ENCODE measurements at places on chromosomes 7 and 10. TPM values are rescaled to one million over a fixed set of nuclear protein-coding genes. Genes with fewer than 3 reads are reported as not detected.

- DNase-seq = no peak
Measured at GRCh38 chr10:79009145-79009544, 59.6 kb upstream of the ZMIZ1 start.

DNA sequence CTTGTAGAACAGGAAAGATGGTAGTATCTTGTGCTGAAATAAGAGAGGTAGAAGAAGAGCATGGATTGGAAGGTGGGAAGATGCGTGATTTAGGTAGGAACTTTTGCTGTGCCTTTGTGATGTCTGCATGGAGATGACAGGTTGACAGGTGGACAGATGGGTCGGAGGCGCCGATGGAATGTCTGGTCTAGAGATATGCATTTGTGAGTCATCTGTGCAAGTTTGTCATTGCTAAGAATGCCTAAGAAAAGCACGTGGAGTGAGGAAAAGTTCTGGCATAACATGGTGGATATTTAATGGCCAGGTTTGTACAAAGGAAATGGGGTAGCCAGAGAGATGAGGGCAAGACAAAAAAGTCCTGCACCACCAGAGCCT, 76.0 kb upstream of the ARMC3 start:
- DNase-seq = no peak

- DNase-seq = no peak
Measured at GRCh38 chr10:1635340-1635739, 102.0 kb downstream of the ADARB2 start.

- no peak for DNase-seq
Measured at GRCh38 chr7:130872756-130873448, 138.9 kb upstream of the KLF14 start.

GRCh38 chr7:148799893-148800555, 84.1 kb downstream of the EZH2 start:
- no peak for DNase-seq

GRCh38 chr10:60291344-60291930, 98.2 kb downstream of the ANK3 start:
- DNase-seq = no peak

DNA sequence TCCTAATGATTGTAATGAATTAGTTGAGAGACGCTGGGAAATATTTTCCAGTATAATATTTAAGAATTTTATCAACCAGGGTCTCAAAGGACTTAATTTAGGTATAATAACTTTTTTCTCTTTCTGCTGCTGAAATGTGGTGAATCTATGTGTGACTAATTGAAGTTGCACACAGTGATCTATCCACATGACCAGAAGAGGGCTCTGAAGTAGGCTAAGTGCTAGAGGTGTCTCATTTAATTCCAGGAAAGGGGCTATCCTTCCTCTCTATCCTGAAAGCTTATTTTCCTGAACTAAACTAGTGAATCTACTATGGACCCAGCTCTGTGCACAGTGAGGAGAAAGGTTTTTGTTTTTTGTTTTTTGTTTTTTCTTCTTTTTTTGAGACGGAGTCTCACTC, 294.4 kb upstream of the MYO3A start:
- DNase-seq = no peak

The FOXP2 gene
- total RNA-seq = 0.06 TPM

The ACTL6B gene
- not detected for total RNA-seq

The CASTOR2 gene
- 18.4 TPM for total RNA-seq
